Occipital lobe (tissue), 3 donors: ENCODE measurements at places on chromosomes 3 and 15. TPM values are rescaled to one million over a fixed set of nuclear protein-coding genes. Genes with fewer than 3 reads are reported as not detected.

PRTG gene
- total RNA-seq = 3.0 TPM

GABRA5 gene
- total RNA-seq = 38.1 TPM

XCR1 gene
- not detected for total RNA-seq

CCDC39 gene
- total RNA-seq = 0.62 TPM

CCDC80 gene
- 5.1 TPM for total RNA-seq

PLSCR1 gene
- total RNA-seq = 11.9 TPM

ZNF660 gene
- 14.3 TPM for total RNA-seq

FGF7 gene
- 0.31 TPM for total RNA-seq

DLG1 gene
- total RNA-seq = 142 TPM

TTLL13 gene
- total RNA-seq = 0.31 TPM

ATP13A5 gene
- total RNA-seq = under 0.01 TPM

SLC22A14 gene
- 0.31 TPM for total RNA-seq

KLF13 gene
- total RNA-seq = 47.9 TPM

FEZF2 gene
- total RNA-seq = 15.0 TPM

ISY1 gene
- total RNA-seq = 16.8 TPM

NDUFB5 gene
- total RNA-seq = 135 TPM

LSAMP gene
- total RNA-seq = 47.3 TPM

CHRFAM7A gene
- total RNA-seq = 3.9 TPM

PRR20G gene
- total RNA-seq = not detected

NXPE3 gene
- total RNA-seq = 21.1 TPM
